ENCODE measurements at places on chromosomes 6 and 20.

DNA sequence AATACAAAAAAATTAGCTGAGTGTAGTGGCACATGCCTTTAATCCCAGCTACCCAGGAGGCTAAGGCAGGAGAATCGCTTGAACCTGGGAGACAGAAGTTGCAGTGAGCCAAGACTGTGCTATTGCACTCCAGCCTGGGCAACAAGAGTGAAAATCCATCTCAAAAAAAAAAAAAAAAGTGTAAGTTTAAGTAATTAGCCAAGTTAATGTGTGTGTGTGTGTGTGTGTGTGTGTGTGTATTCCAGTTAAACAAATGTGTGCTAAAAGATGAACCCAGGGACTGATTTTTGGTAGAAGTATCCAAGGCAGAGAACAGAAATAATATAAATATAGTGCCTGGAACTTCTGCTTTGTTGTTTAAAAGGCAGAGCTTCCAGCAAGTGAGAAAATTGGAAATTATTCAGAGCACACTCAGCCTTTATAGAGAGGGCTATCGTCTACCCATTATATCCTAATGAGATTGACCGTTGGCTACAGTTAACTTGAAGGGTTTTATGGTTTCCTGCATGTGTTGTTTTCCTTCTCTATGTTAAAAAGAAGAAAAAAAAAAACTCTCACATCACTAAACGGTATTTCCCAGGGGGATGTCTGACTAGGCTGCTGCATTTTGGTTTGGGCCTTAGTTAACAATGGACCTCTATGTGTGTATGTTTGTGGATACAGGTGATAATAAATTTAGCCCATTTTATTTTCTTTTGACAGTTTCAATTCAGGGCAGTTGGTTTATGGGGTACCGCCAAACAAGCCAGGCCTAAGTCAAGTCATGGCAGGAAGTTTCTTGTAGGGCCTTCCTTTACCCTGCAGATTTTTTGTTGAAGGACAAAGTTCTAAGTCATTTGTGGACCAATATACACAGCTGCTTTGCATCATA is 9.8 kb downstream of the SOX4 start:
- DNase-seq, result no peak

- no peak for DNase-seq
These were observed 96.2 kb upstream of the RSPO3 start for GRCh38 chr6:127022302-127022701.

DNA sequence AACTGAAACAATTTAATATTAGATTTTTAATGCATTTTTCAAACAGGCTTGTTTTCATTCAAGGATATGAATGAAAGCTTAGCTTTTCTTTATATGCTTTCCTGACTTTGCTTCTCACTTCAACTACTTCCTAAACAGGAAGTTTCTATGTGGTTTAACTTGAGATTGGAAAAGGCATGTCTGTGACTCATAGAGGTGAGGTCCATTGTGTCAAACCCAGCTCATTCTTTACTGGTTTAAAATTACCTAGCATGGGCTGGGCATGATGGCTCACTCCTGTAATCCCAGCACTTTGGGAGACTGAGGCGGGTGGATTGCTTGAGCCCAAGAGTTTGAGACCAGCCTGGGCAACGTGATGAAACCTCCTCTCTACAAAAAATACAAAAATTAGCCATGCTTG is 34.4 kb downstream of the EFHC1 start:
- DNase-seq, result no peak

DNA sequence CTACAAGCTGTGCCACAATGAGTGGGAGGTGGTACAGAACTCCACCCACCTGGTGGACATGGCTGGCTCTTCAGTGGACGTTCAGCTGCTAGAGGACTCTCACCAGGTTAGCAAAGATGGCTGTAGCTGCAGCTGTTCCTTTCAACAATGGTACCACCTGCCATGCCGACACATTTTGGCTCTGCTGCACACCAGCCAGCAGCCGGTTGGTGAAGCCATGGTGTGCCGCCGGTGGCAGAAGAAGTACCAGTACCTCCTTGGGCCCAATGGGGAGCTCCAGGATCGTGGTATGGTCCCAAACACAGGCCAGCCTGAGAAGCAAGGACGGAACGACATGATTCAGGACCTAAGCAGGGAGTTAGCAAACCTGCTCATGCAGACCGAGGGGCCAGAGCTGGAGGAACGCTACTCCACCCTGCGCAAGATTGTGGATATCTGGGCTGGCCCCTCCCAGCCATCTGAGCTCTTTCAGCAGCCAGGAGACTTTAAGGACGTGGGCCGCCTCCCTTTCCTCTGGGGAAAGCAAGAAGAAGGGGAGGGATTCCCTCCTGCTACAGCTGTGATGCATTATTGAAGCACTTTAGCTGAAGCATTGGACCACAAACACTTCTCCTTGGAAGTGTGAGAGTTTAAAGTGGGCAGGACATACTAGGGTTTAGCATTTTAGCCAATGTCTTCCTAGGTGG is 2.8 kb upstream of the ZSWIM1 start:
- no peak for DNase-seq

GRCh38 chr6:161536224-161536630 is 262.4 kb upstream of the AGPAT4 start:
- DNase-seq, result no peak

DNA sequence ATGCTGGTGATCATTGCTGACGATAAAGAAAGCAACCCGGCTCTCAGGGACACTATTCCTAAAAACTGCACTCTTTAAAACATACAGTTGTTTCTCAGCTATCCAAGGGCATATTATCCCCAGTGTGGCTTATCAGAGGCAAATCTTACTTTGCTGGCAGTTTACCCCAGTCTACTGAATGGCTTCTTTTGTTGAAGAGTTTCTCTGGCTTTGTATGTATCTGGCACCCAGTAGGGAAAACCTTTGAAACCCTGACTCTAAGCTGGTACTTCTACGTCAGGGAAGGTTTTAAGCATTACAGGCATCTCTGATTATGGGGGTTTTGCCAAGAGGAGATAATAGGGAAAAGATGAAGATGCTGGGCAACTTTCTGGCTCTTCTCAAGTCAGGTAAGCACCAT is 637.6 kb upstream of the CHD6 start:
- no peak for DNase-seq

DNA sequence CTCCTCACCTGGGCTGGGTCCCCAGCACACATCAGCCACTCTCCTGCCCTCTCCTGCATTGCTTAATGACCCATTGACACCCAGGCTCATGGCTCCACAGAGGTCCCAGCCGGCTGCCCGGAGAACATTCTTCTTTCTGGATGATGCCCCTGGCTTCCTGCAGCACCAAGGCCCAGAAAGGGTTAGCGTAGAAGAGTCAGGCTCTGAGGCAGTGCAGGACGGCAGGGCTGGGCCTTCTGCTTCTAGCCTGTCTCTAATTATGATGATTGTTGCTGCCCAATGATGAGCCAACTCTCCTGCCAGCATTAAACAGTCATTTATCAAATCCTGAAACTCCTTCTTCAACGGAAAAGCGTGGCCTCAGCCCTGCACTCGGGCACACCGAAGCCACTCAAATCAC is 66.4 kb downstream of the ZNF217 start:
- DNase-seq, result no peak

- DNase-seq, result no peak
These were observed 69.9 kb downstream of the SGK1 start for GRCh38 chr6:134247844-134248580.

- DNase-seq, result no peak
These were observed 52.0 kb downstream of the FRK start for GRCh38 chr6:116008470-116009243.

DNA sequence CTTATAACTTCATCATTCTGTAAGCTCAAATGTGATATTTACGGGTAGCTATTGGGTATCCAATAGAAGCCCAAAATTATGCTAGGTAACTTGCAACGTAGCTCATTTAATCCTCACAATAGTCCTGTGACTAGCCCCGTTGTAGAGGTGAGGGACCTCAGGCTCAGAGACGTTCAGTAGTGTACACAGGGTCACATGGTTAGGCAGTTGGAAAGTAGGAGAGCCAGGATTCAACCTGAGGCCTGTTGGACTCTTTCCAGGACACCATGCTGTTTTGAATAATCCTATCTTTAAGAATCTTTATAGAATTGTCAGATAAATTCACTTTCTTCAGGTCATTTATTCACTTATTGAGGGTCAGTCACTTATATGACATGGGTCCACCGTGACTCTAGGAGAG is 9.2 kb upstream of the ELOVL2 start:
- DNase-seq, result no peak

DNA sequence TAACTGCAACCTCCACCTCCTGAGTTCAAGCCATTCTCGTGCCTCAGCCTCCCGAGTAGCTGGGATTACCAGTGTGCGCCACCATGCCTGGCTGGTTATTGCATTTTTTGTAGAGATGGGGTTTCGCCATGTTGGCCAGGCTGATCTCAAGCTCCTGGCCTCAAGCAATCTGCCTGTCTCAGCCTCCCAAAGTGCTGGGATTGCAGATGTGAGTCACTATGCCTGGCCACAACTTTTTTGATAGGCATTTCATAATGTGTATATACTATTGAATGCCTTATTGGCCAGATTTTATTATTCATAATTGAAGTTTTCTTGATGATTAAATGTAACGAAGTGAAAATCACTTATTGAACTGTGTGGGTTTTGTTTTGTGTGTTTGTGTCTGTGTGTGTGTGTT is 27.9 kb downstream of the FIG4 start:
- DNase-seq, result no peak

- no peak for DNase-seq
These were observed 144.4 kb downstream of the NFATC2 start for GRCh38 chr20:51398083-51398482.

GRCh38 chr6:33620158-33620855 is 815 bp upstream of the ITPR3 start:
- DNase-seq, result no peak

DNA sequence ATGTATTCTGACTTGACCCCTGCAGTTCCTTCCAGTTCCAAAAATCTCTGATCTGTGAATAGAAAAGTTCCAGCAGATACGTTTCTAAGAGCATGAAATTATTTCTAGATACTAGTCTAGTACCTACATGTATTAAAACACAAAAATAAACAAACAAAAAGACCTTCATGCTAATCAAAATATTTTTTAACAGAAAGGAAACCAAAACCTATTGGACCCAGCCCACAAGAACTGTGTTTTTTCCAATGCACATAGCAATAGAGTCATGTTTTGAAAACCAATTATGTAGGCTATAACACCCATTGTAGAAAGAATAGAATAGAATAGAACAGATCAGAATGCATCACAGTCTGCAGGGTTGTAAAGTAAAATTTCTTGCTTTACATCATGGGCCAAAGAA is 158.6 kb upstream of the TNFAIP3 start:
- DNase-seq, result no peak

DNA sequence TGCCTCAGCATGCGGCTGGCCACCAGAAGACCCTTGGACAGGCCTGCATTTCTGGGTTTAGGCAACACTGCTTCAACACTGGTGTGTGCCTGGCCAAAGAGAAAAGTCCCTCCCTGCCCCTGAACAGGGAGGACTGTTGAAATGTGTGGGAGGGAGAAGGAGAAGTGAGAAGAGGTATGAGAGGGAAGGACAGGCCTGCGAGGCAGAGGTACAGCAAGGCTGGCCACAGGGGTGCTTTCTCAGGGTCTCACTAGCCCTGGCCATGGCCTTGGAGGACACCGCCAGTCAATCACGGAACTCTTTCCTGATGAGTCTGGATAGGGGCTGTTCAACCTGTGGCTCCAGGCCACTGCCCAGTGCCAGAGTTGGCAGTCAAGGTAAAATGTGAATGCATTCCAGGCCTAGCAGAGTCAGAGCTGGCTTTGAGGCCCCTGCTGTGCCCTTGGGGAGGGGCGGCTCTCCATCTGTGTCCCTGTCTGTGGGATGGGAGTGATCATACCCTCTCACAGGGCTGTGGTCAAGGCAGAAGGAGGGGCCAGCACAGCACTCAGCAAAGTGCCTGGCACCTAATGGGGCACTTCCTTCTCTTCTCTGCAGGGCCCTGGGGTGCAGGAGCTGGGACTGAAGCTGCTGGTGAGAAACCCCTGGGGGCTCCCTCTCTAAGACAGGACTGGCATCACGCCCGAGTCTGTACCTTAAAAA is 43.2 kb upstream of the CDH22 start:
- no peak for DNase-seq

GRCh38 chr20:61595216-61595615 is 343.2 kb downstream of the CDH4 start:
- no peak for DNase-seq

- DNase-seq, result no peak
These were observed 90.4 kb downstream of the CD164 start for GRCh38 chr6:109291902-109292301.

DNA sequence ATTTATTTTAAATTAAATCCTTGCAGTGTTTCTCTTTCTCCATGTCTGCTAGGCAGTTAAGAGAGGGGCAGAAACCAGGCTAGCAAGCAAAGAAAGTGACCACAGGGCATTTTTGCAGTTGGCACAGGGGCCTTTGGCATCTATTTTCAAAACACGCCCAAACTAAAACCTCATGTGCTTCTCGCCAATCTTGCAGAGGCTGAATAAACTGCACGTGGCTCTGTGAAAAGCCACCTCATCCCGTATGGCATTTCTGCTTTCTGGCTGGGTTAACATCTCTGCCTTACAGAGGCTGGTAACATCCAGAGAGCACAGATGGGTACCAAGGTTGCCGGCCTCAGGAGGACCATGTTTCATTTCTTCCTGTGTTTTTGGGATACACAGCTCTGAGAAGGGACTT is 54.6 kb downstream of the GJA10 start:
- DNase-seq, result no peak

DNA sequence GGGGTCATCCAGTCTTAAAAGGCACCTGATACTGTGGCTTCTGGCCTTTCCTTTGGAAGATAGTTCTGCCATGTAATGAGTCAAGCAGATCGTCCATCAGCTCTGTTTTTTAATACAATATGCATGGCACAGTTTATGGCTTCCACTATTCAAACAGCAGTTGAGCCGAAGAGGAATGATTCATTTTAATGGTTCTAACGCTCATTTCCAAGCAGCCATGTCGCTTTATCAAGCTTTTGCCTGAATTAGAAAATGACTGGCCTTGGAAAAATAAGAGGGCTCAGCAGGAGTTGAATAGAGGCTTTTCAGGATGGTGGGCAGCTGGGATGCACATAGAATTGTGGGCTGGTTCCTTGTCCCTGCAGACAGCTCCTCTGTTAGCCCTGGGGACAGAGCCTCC is 138.1 kb downstream of the SOBP start:
- DNase-seq, result no peak

- no peak for DNase-seq
These were observed 140.3 kb downstream of the SMOC2 start for GRCh38 chr6:168581236-168581635.

DNA sequence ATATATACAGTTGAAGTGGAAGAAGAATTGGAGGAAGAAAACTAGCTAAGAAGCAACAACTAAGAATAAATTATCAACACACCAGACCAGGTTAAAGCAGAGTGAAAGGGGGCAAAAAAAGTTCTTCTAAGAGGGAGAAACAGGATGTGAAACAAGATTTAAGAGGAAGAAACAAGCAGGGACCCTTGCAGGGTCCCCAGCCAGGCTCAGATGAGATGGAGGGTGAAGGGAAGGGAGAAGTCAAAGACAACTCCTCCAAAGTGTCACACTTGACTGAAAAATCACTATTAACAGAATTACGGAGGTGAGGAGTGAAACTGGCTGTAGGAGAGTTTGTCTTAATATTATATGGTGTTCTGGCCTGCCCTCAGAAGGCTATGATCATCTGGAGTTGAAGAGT is 65.4 kb downstream of the MTFR2 start:
- no peak for DNase-seq

GRCh38 chr6:11672256-11672655 is 106.3 kb downstream of the ADTRP start:
- DNase-seq, result no peak

- DNase-seq, result no peak
These were observed 19.4 kb upstream of the MYB start for GRCh38 chr6:135161411-135162395.

- no peak for DNase-seq
These were observed 5.0 kb downstream of the SPATA2 start for GRCh38 chr20:49910340-49910706.

Data from stimulated activated naive CD4-positive, alpha-beta T cell treated with Interleukin-2 at 50 U/mL for 16 hours (primary cell).